ENCODE measurements at places on chromosomes 11 and 22.

DNA sequence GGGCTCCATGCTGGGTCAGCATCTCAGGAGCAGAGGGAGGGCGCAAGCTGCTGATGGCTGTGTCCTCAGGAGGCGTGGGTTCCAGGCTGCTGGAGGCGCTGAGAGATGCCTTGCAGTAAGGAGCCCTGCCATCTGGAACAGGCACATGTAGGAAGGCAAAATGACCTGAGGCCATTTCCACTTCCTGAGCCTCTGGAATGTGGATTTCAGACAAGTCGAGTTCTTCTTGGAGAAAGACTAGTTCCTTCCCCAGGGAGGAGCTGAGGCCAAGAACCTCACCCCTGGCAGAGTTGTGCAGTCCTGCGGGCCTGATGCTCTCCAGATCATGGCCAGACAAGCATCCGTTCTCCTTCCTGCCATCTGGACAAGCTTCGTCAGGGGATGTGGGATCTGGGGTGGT lies 19.3 kb downstream of the HPS4 start:
- DNase-seq = no peak

DNA sequence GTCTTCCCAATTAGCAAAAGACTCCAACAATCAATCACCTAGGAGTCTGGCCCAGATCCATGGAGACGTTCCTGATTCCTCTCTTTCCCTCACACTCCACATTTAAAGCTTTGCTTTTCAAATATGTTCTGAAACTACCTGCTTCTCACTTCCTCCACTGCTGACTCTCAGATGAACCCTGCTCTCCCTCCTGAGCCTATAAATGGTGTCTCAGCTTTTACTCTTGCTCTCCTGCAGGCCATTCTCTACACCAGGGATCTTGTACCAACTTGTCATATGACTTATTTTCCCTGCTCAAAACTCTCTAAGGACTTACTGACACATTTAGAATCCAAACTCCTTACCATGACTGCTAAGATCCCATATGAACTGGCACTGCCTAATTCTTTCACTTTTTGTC lies 138.4 kb upstream of the DDI1 start:
- no peak for DNase-seq

- DNase-seq = no peak
Observed at GRCh38 chr11:76237000-76237649, 30.8 kb upstream of the WNT11 start.

GRCh38 chr11:10558288-10558687 lies 10.2 kb downstream of the LYVE1 start:
- DNase-seq = no peak

DNA sequence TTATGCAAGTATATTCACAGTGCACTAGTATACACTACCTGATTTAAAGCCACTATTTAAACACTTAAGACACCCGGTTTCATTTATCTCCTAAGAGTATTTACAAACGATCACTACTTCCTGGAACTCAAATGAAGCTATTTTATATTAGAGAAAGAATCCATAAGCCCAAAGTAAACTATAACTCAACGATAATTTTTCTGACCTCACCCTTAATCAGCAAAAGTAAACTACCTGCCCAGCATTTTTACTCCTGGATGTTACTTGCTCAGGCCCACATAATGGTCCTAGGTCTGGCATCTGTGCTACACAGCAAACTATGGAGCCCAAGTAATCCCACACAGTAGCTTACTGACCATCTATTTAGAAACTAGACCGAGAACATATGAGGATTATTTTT lies 33.4 kb downstream of the TSG101 start:
- DNase-seq = no peak

DNA sequence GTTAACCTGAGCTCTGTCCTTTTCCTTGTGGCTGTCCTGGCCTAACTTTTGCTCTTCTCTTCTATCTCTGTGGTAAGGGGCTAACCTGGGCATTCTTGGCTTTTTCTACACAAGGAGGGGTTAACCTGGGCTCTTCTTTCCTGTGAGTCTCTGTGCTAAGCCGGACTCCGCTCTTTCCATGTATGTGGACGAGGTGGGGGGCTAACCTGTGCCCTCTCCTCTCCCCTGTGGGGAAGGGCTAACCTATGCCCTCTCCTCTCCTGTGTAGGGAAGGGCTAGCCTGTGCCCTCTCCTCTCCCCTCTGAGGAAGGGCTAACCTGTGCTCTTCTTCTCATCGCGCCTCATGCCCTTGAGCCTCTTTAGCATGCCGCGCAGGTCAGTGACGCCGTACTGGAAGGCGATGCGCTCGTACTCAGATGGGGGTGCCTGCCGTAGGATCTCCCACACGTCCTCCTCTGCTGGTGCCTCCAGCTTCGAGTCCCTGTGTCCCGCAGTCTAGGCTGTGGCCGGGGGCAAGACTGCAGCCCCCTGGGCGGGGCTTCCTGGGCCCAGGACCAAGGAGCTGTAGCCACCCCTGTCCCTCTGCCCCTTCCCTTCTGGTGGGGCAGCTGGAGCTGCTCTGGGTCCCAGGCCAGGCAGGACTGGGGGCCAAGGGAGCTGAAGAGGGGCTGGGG lies 6.5 kb downstream of the MYBPC3 start:
- no peak for DNase-seq

- no peak for DNase-seq
Observed at GRCh38 chr11:114322934-114323333, 26.7 kb downstream of the NNMT start.

GRCh38 chr22:21938906-21939305 lies 13.7 kb downstream of the PPM1F start:
- no peak for DNase-seq

GRCh38 chr11:15629690-15630321 lies 515.1 kb downstream of the INSC start:
- DNase-seq = no peak

DNA sequence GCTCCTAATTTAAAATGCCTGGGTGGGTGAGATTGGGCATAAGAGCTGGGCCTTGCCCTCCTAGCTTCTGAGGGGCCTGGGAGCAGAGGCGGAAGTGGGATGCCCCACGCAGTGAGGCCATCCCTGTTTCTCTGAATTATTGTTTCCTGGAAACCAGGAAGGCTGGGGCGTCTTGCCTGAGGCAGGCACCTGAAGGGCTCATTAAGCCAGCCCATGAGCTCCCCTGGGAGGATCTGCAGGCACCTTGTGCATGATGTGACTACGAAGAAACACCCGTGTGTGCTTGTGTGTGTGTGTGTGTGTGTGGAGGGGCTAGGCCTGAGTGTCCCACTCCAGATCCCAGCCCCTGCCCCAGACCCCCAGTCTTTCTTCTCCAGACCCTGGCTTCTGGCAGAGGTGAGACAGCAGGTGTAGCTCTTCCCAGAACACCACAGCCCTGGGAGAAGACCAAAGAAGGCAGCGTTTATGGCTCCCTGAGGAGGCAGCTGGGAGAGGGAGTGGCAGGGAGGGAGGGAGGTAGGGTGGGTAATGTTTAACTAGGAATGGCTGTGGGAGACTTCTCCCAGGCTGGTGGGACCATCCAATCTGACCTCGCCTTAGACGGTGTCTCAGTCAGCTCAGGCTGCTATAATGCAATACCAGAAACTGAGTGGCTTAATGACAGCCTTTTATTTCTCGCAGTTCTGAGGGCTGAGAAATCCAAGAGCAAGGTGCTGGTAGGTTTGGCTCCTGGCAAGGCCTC lies 2.1 kb upstream of the BATF2 start:
- DNase-seq = no peak

DNA sequence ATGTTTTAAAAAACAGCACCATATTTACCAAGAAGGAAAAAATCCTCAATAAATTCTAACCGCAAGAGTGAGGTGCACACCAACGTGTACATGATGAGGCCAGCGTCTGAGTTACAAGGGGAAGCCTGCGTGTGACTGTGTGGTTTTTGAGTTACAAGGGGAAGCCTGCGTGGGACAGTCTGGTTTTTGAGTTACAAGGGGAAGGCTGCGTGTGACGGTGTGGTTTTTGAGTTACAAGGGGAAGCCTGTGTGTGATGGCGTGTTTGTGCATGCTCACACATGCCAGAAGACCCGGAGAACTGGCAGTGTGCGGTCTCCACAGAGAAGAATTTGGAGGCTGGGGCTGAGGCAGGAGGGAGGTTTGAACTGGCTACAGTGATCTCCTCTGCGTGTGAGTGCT lies 1376.4 kb downstream of the TBC1D22A start:
- DNase-seq = no peak

- no peak for DNase-seq
Observed at GRCh38 chr11:14288189-14288935, 70.6 kb downstream of the RRAS2 start.

DNA sequence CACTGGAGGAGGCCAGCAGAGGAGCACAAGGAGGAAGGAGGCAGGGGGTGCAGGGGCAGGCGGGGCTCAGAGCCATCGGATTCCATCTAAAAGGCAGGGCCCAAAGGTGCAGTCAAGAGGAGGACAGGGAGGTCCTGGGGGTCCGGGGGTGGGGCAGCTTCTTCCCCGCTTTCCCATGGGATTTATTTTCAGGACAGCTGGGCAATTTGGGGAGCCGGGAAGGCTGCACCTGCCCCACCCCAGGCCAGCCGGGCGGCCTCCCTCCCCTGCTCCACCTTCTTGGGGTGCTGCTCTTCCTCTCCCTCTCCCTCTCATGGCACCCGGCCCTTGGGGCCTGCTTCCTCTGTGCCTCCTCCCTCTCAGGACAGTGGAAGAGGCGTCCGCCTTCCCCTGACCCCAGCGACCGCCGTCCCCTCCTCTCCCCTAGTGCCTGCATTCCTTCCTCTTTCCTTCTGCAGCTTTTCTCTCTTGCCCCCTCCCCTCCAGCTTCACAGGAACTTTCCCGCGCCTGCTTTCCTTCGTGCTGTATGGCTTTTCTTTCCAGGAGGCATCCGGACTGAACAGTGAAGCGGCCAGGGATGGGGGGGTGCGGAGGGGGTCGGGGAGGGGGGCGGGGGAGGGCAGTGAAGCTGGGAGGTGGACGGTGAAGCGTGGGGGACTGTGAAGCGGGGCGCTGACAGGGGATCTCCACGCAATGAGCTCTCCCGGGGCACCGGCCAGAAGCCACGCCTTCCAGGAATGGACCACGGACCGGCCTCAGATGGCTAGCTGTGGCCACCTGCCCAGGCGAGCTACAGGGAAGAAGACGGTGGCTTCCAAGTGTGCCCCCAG lies 26.9 kb downstream of the APOBEC3H start:
- DNase-seq = no peak

GRCh38 chr11:92685049-92685448 lies 284.4 kb upstream of the MTNR1B start:
- no peak for DNase-seq

- DNase-seq = no peak
Observed at GRCh38 chr11:15159085-15159484, 44.4 kb downstream of the INSC start.

GRCh38 chr22:27057717-27058116 lies 400.3 kb downstream of the MIAT start:
- DNase-seq = no peak

GRCh38 chr11:126879516-126879915 lies 121.1 kb downstream of the KIRREL3 start:
- DNase-seq = no peak

DNA sequence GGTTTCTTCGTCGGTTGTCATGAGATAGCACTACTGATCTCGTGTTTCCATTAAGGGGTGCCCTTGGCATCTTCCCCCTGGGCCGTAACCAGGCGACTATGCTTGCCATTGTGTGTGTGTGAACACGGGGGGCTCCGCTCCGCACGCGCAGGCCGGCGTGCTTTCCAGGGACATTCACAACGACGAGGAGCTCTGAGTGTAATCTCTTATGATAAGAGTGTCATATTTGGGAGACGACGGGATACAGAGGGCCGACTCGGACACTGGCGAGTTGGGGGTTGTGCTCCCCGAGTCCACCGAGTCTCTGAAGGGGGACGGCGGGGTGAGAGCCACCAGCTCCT lies 170.9 kb upstream of the CTSC start:
- no peak for DNase-seq

DNA sequence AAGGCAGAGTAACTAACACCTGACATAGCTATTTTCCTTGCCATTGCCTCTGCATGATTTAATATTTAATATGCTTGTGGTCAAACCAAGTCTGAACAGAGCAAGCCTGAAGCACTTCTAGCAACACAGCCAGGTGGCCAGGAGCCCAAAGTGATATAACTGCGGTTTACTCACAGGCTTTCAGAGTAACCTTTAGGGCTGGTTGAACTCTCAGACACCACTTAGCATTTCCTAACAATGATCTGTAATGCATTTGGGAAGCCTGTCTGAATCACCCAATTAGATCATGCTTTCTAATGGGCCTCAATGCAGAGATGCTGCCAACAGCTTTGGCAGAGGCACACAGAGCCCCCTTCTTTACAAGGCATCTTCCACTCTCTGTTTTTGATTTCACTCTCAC lies 96.1 kb downstream of the FDX1 start:
- no peak for DNase-seq

- DNase-seq = no peak
Observed at GRCh38 chr22:26797910-26798309, 140.5 kb downstream of the MIAT start.

DNA sequence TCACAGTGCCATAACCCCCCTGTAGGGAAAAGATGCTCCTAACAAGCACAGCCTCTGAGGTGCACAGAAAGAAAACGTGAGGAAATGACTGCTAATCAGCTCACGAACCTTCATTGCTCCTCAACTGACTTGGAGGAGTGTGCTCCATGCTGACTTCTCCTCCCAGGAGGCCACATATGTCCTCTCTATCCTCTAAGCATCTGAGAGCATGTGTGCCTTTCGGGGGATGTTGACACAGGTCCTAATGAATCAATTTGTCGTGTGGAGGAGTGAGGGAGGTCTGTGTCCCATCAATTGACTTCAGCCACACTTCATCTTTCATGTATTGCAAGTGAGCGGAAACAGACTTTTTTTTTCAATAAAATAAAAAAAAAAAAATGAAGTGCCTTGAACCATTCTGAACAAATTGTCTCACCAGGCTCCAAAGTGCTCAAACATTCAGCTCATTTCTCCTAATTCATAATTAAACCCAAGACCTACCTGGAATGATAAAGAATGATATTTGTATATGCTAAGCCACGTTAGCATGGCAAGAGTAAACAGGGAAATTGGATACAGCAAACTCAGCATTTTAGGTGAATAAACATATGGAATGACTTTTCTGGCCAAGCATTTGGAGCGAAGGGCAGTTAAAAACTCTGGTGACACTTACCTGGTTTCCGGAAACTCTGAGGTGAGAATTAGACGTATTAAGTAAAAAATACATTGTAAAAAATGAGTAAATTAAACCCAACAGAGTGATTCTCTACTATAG lies 317.6 kb upstream of the FAT3 start:
- DNase-seq = no peak

GRCh38 chr11:62665599-62666258 lies 617 bp downstream of the CSKMT start:
- DNase-seq = no peak

DNA sequence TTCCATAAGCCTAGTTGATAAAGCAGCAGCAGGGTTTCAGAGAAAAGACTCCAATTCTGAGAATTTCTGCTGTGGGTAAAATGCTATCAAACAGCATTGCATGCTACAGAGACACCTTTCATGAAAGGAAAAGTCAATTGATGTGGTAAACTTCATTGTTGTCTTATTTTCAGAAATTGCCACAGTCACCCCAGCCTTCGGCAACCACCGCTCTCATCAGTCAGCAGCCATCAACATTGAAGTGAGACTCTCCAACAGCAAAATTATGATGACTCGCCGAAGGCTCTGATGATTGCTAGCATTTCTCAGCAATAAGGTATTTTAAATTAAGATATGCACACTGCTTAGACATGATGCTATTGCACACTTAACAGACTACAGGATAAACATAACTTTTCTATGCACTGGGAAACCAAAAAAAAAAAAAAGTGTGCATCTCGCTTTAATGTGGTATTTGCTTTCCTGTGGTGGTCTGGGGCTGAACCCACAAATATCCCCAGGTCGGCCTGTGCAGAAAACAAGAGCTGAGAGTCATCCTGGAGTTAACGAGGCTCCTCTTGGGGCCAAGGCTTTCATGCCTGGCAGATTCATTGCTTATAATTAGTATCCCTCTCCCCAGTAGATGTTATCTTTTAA lies 192.1 kb downstream of the CTTN start:
- DNase-seq = no peak

GRCh38 chr11:67639438-67639859 lies at the start of gene TBX10:
Gene TBX10 (minus strand): TSS chr11:67639763. CDS start chr11:67639472, 291 bp downstream.
- no peak for DNase-seq

Data from mesothelial cell of epicardium (in vitro differentiated cells).